ENCODE measurements at places on chromosomes 6 and 20.

- no peak for DNase-seq
Measured at GRCh38 chr20:497979-498378, 35.6 kb upstream of the TBC1D20 start.

- no peak for DNase-seq
Measured at GRCh38 chr6:141484711-141485110, 648.0 kb upstream of the GJE1 start.

- DNase-seq = no peak
Measured at GRCh38 chr20:44910690-44911262, 916 bp downstream of the PABPC1L start.

DNA sequence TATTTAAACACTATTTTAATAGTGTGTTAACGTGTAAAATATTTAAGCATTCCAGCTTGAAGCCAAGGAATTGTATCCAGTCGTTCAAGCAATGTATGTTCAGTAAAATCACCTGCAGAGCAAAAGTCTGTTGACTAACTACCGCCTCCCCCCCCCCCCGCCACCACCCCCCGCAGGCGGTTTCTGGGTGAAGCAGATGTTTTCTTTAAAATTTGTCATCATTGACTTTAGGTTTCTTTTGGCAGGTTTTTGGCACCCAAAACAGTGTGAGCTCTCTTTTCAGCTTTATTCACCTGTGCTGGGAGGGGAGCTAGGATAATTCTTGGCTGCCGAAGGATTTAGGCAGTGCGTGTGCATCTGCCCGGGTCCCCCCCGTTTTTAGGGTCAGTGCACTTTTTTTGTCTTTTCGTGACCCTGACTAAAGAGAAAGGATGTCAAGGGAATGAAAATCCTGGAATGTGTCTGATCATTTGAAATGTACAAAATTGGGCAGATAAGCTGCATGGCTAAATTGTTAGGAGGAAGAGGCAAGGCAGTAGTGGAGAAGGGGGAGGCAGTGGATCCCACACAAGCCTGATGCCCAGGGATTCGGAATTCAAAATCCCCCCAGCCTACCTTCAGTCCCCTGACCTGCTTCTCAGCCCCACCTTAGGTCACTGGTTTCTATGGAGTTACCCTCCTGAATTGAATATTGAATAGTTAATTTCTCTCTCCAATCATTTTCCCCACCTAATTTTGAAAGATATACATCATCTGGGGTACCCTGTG lies 1.1 kb downstream of the EDN1 start:
- no peak for DNase-seq

- no peak for DNase-seq
Measured at GRCh38 chr6:22614547-22614946, 45.2 kb downstream of the HDGFL1 start.

- no peak for DNase-seq
Measured at GRCh38 chr20:23666189-23666588, 22.6 kb downstream of the CST4 start.

- DNase-seq = no peak
Measured at GRCh38 chr6:120378582-120379220, 955.6 kb downstream of the TBC1D32 start.

- no peak for DNase-seq
Measured at GRCh38 chr6:105326833-105327770, 75.8 kb downstream of the PREP start.

DNA sequence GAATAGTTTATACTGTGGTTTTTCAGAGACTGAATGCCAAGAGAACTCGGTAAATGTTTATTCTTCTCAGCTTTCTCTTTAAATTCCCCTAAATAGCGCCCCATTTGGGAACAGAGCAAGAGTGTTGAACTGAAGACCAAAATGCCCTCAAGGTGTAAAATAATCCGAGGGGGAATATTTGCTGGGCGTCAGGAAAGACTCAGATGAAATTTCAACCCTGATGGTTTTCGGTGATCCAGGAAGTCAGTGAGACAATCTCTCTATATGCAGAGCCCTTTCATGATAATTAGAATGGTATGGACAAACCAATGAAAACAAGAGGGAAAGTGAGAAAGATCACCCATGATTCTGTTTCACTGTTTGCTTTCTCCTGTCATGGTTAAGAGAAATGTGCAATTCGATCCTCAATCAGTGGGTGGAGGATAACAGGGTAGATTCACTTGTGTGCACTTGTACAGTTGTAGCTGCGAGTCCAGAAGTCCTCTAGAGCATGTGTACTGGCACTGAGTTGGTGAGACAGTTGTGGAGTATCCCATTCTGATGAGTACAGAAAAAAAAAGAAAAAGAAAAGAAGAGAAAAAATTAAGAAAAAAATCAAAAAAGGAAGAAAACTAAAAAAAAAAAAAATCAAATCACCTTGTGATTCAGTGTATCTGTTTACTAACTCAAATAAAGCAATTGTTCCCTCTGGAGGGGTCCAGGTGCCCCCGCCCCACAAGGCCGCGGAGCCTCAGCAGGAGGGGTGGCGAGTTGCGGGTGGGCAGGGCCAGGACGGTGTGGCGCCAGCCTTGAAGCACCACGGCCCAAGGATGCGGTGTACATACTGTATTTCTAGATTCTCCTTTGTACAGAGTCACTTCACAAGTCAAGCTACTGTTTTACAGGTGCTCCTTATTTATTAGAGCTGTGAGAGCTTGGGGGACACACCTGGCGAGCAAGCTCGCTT lies 164.9 kb downstream of the SCML4 start:
- no peak for DNase-seq

DNA sequence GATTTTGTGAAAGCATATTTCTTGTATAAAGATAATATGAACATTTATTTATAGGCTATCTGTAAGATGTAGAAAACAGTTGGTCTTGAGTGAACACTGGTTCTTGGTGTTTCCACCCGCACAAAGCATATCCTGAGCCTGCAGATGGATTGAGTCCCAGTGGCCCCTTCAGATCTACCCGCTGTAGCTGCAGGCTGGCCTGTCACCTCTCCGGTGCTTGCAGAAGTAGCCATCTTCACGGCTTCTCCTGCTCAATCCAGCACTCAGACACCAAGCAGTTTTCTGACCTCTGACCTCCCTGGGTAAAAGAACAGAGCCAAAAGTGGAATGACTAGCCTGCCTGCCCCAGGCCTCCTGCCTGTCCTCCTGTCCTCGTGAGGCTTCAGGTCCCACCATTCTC lies 22.7 kb downstream of the LYRM2 start:
- DNase-seq = no peak

DNA sequence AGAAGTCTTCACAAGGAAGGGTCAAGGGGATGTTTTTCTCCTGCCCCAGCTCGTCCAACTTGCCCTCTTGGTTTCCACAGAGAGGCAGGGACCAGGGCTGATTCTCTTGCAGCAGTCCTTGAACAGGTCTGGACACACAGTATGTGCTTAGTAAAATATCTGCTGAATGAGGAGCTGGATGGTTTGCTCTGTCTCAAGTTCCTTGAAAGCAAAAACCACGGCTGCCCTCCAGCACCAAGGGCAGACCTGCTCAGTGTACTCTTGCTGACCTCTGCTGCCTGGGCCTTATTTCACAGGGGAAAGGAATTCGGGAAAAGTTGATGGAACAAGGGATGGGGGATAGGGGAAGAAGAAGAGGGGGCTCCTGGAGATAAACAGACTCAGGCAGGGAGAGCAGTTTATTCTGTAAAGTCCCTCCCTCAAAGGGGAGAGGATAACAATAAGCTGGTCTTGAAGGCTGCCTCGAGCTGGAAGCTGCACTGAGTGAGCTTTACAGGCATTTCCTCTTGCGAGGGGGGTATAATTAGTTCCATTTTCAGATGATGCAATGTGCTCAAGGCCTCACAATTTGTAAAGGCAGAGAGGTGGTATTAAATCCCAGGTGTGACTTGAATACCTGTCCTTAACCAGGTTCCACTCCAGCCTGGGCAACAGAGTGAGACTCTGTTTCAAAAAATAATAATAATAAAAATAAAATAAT lies 10.3 kb downstream of the KCNK5 start:
- DNase-seq = no peak

- no peak for DNase-seq
Measured at GRCh38 chr6:107144014-107144413, 28.7 kb upstream of the BEND3 start.

GRCh38 chr20:13174402-13174801 lies 46.7 kb upstream of the ISM1 start:
- no peak for DNase-seq

GRCh38 chr6:39453956-39454524 lies 131.5 kb upstream of the KCNK16 start:
- no peak for DNase-seq

DNA sequence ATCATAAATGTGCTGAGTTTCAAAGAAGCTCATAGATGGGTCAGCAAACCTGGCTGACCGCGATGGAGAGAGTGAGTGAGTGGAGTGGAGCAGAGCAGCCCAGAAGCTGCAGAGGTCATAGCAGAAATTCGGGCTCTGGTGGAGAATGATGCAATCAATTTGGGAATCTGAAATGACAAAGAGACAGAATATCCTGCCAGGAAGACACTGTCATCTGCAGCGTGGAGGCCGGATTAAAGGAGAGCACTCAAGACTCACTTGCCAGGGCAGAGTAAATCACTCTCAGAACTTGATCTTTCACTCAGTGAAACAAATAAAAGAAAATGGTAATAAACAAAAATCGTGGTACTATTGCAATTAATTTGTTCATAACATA lies 109.6 kb upstream of the RREB1 start:
- no peak for DNase-seq

DNA sequence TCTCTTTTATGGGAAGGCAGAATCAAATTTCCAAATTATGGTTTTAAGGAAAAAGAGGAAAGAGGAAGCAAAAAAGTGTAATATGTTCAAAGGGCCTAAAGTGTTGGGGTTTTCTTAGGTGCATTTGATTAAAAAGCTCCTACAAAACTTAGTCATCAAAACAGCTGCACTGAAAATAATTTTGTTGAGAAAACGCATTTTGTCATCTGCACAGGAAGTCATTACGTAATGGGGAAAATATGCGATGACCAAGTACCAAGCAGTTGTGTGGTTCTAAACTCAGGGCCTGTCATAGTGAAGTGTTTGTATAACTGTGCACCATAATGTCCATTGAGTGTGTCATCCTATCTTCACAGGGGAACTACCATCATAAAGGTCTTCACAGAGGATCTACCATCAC lies 15.6 kb downstream of the HAO1 start:
- no peak for DNase-seq
